Stimulated activated CD4-positive, alpha-beta T cell treated with anti-CD3 and anti-CD28 coated beads, Interleukin-15, amount 100 ng/mL, for 48 hours (primary cell): ENCODE measurements at places on chromosomes 3 and 15.

- no peak for DNase-seq
Observed at GRCh38 chr15:25224396-25224795, 214.4 kb downstream of the UBE3A start.

GRCh38 chr3:126277629-126278378, 79.4 kb downstream of the KLF15 start:
- no peak for DNase-seq

GRCh38 chr3:144104186-144104585, 132.6 kb downstream of the DIPK2A start:
- DNase-seq = no peak

DNA sequence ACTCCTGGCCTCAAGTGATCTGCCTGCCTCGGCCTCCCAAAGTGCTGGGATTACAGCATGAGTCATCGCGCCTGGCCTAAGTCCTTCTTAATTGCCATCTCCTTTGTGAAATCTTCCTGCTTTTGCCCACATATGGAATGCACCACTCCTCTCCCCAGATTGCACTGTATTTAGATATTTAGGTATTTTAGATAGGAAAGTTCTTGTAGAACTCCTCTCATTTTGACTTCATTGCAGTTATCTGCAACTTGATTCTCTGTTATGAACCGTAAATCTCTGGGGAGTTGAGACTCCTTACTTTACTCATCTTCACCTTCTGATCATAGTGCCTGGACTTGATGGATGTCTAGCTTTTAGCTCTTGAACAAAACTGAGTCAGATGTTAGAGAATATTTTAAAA, 150.7 kb downstream of the AKAP13 start:
- DNase-seq = no peak

- DNase-seq = no peak
Observed at GRCh38 chr3:16929311-16929710, 44.6 kb downstream of the PLCL2 start.

DNA sequence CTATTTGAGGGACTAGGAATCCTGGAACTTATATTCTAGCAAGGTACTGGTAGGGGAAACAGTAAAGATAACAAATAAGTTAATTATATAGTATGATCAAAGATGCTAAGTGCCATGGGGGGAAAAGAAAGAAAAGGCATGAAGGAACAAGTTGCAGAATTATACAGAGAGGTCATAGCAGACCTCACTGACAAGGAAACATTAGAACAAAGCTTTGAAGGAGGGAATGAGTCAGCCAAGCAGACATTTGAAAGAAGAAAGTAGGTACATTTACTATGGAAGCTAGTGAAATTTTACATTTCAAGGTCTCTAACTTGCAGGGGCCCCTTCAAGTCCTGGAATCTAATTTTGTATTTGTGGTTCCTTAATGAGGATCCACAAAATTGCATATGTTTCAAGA, 57.2 kb upstream of the TIPARP start:
- no peak for DNase-seq

DNA sequence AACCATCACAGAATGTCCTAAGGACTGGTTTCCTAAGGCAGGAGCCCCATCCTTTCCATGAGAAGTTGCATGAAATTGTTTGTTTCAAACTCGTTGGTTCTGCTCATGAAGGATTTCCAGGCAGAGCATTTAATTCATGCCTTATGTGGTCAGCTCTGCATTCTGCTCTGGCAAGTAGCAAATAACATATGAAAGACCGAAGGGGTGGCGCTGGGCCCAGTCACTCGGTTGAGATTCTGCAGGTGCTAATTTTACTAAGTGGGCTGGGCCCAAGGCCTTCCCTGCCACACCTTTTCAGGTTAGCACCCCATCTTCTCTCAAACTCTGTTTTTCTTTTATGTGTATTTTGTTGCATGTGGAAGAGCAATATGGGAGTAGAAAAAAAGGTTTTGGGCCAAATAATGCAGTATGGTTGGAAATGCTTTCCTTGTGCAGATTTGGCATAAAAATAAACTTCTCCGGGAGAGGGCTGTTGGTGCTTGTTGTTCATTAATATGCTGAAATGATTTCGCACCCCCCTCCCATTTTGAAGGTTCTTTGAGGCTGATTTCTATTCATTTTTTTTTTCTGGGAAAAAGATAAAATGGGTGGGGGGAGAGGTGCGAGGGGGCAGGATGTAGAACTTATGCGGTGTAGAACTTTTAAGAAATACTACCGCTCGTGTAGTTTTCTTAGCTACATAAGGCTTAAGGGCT, 182.9 kb upstream of the FEZF2 start:
- DNase-seq = no peak

DNA sequence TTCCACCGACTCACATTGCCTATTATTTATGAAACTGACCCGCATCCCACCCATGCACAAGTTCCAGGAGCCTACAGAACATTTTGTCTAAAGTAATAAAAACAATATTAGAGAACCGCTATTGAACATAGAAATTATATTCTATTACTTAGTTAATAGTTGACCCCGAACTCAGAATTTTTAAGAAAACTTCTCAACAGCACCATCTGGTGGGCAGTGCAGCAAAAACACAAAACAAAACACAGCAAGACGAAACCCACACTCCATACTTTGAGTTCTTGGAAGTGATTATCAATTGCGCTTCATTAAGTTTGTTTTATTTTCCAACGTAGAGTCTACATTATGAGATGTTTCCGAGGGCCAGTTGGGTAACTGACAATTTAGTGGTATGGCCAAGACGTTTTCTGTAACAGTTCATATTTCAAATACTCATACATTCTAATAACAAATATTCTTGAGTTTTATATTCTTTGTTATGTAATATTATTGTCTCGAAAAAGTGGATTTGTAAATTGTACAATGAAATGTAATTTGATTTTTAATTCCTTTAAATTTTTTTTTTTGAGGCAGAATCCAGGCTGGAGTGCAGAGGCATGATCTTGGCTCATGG, 24.0 kb upstream of the C3orf70 start:
- peak; percentile 9 for DNase-seq

GRCh38 chr3:134850761-134851160, 55.7 kb downstream of the EPHB1 start:
- DNase-seq = no peak

DNA sequence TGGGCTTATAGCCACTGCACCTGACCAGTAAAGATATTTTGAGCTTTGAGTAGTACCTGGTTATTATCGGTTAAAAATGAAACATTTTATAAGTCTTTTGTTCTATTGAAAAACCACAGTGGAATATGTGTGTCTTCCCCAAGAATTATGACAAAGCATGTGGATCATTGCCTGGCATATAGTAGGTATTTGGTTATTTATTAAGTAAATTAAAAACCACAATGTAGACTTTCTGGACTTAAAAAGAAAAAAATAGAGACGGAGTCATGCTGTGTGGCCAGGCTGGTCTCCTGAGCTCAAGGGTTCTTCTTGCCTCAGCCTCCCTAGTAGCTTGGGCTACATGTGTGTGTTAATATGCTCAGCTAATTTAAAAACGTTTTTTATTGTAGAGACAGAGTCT, 43.5 kb downstream of the UBE2E2 start:
- DNase-seq = no peak
